ENCODE measurements at places on chromosomes 2 and 18.

GRCh38 chr2:180670302-180671003 lies 310.0 kb upstream of the UBE2E3 start:
- DNase-seq: no peak

GRCh38 chr18:24446953-24447538 lies 13.4 kb upstream of the HRH4 start:
- DNase-seq: no peak

- DNase-seq: no peak
Observed at GRCh38 chr2:227996366-227996765, 124.9 kb downstream of the DAW1 start.

DNA sequence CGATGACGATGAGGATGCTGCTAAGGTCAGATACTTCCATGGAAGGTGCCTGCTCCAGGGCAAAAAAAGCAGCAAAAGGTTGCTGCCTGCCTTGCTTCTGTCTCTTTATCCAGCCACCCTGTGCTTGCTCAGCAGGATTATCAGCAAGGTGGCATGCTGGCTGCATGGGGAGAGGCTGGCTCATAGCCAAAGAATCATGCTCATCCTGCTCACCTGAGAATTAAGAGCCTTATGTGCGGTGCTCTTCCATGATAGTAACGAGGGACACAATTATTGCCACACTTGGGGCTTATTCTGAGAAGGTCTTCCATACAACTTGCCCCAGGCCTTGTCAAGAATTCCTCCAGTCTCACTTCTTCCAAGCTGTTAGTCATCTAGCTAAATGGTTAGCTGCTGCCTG lies 60.4 kb upstream of the SEC11C start:
- no peak for DNase-seq

GRCh38 chr2:105085525-105085924 lies 47.7 kb downstream of the MRPS9 start:
- no peak for DNase-seq

GRCh38 chr2:188551671-188552070 lies 260.0 kb downstream of the GULP1 start:
- no peak for DNase-seq

DNA sequence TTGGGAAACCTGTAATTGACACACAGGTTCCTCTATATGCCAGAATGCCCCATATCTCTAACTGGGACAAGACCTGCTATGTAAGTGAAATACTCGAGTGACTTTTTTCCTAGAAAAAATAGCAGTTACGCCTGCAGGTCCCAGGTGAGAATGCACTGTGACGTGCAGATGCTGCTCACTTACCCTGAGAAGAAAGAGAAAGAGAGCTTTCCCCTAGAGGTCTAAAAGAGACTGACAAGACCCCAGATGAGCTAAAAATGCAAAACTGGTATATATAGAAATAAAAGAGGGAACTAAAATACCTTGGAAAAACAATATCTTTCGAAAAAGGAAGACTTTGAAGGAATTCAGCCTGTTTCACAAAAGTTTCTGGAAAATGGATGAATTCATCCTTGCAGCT lies 383.0 kb upstream of the DCC start:
- no peak for DNase-seq

DNA sequence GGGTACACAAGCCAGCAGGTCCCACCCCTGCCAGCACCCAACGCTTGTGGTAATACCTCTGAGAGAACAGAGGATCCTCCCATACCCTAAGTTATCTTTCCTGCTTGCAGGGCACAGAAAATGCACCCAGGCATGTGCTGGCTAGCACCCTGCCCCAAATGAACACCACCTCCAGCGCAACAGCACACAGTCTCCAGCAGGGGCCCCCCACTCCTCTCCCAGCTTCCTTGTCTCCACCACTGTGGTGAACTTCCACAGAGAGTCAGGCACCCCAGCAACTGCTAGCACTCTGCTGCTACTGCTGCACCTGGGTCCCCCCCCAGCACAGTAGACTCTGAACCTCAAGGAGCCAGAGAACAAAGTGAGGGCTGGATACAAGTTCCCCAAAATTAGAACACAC lies 216.8 kb upstream of the CNTNAP5 start:
- DNase-seq: no peak

DNA sequence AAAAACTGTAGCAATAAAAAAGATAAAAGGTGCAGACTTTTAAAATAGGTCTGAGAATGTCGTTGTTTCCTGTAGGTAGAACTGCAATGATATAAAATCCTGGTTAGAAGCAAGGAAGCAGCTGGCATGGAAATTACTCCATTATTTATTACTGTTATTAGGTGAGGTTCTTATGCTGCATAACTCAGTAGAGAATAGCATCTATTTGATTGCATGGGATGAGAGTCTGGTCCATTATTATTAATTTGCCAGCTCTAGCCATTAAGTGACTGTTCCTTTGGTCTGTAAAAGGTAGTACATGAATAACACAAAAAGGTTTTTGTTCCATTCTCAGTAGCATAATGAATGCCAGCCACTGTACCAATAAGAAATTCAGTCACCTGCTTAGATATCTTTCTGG lies 358.6 kb downstream of the RBM43 start:
- DNase-seq: no peak

DNA sequence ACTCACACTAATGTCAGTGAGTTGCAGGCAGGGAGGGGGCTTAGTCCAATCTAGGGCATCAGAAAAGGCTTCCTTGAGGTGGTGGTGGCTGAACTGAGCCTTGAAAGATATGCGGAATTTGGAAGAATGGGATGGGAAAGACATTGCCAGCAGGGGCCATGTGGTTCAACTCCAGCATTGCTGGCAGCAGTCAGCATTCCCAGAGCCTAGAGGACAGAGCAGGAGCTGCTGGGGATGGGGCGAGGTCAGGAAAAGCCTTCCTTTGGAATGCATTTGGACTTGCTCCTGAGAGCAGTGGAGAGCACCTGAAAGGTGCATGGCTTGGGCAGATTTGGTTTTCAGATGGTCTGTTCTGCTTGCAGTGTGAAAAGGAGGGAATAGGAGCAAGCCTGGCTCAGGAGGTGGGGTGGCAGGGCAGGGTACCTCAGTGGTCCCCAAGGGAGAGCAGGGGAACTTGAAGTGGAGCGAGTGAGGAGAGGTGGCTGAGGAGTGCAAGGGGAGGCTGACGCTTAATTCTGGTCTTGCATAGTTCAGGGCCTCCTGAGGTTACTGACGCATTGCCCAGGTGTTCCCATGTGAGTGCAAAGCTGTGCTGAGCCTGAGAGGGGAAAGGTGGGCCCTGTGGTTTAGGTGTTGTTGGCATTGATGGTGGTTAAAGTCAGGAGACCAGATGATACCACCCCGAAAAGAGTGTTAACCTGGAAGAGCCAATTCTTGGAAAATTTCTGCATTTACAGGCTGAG lies 112.1 kb upstream of the MGAT5 start:
- no peak for DNase-seq

DNA sequence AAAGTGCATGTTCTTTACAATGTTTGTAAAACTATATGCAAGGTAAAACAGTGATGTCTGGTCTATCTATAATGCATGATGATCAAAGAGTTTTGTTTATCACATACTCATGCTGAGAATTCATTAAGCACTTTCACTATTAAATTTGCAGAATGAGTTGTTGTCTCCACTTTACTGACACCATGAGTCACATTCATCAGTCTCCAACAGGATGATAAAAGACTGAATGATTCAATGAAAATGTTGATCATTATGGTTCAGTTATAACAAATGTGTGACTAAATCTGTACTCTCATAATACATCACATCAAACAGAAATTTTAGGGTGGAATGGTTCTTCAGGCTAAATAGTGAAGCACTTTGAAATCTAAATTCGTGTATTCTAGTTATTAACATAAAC lies 129.0 kb downstream of the ERBB4 start:
- no peak for DNase-seq

DNA sequence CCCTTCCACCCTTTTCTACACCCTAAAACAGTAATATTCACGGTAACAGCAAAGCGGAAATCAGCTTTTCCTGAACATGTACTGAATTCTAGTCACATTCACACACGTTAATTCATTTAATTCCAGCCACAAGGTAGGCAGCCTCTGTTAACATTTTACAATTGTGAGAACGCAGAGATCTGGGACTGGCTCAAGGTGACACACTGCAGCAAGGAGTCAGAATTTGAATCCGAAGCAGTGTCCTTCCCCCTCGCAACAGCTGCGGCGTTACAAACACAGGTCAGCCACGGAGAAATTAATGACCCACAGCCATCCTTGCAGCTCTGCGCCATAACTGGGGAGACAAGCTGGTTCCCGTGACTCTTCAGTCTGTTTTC lies 818 bp upstream of the SLC20A1 start:
- no peak for DNase-seq

DNA sequence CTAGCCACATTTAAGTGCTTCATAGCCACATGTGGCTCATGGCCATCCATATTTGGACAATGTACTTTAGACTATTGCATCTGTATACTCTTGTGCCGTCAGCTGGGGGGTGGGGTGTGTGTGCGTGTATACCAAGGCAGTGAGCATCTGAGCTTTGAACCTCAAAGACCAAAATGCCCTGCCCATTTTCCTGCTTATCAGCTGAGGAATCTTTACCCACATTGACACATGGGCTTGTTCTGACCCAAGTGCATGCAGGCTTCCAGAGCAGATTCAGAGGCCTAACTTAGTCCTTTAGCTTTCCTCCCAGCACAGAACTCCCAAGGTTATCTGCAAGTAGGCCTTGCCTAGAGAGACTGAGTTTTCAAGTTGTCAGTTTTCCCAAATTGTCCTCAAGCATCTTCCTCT lies 11.1 kb upstream of the MOCOS start:
- no peak for DNase-seq

DNA sequence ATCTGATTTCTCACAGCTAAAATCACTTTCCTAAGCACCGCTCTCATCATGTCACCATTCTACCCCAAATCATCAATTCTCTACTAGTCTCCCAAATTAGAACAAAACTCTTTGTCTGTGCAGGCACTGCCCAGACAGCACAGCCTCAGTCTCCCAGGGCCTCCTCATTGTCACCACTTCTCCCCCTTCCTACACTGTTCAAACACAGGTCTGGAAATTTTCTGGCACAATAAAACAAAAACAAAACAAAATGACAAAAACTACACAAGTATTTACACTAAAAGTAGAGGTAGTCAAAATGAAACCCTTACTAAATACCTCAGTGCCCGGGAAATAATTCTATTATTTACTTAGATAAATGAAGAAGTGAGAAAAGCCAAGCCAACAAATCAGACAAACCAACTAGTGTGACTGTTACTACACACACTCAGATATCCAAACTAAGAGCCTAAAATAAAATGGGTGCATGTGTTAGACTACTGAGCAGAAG lies 156.2 kb upstream of the DNMT3A start:
- no peak for DNase-seq

- no peak for DNase-seq
Observed at GRCh38 chr18:24734058-24734457, 273.6 kb downstream of the HRH4 start.

DNA sequence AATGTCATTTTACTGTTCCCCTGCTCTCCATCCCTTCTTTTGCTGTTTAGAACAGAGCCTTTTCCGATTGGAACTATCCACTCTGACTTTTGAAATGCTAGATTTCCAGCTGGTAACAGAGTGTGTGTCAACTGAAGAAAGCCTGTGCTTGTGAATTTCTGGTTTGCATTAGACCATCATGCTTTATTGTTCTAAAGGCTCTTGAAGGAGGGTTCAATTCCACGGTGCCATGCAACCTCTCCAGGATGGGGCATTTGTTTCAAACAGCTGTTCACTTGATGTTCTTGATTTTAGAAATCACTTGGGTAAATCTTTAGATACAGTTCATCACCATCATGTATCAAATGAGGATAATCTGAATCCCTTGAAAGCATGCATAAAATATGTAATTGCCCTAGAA lies 156.7 kb downstream of the QPCT start:
- no peak for DNase-seq

GRCh38 chr2:98895221-98895620 lies 40.8 kb downstream of the CRACDL start:
- no peak for DNase-seq

DNA sequence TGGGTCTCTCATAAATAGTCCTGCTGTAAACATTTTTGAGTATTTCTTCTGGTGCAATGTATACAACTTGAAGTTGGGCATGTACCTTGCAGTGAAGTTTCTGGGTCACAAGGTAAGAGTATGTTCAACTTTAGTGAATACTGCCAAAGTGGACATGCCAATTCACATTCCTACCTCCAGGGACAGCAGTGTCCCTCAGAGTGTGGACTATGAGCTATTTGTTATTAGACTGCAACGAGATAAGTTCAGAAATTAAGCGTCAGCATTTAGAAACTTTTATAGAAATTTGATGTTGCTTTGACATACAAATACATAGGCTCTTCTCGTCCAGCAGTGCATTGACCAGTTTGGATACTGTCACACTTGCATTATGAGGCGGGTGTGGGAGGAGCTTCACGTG lies 7.2 kb upstream of the ACKR3 start:
- no peak for DNase-seq

GRCh38 chr2:113217455-113218282 lies 43.9 kb downstream of the PSD4 start:
- DNase-seq: no peak

GRCh38 chr2:85707304-85707703 lies 13.1 kb downstream of the GNLY start:
- DNase-seq: peak; percentile 79

- no peak for DNase-seq
Observed at GRCh38 chr2:3427272-3427671, 47.8 kb downstream of the TRAPPC12 start.

DNA sequence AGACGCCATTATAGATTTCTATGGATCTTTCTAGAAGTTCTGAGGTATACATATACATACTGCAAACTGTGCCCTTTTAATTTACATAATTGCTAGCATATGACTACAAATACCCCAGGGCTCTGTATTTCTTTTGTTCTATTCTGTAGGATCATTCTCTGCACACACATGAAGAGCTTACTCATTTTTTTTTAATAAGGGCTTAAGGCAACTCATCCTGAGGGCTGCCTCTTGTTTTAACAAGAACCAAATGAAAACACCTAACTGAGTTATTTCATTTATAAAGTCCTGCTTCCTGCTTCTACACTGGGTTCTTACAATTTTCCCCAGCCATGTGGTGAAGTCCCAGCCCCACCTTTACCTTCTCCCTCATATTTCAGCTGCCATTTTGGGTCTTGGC lies 390.5 kb downstream of the IRS1 start:
- no peak for DNase-seq

- DNase-seq: no peak
Observed at GRCh38 chr2:25369439-25369838, 27.7 kb upstream of the DNMT3A start.
